Activated naive CD8-positive, alpha-beta T cell treated with anti-CD3 and anti-CD28 coated beads for 36 hours (primary cell): ENCODE measurements at places on chromosomes 12 and 14.

DNA sequence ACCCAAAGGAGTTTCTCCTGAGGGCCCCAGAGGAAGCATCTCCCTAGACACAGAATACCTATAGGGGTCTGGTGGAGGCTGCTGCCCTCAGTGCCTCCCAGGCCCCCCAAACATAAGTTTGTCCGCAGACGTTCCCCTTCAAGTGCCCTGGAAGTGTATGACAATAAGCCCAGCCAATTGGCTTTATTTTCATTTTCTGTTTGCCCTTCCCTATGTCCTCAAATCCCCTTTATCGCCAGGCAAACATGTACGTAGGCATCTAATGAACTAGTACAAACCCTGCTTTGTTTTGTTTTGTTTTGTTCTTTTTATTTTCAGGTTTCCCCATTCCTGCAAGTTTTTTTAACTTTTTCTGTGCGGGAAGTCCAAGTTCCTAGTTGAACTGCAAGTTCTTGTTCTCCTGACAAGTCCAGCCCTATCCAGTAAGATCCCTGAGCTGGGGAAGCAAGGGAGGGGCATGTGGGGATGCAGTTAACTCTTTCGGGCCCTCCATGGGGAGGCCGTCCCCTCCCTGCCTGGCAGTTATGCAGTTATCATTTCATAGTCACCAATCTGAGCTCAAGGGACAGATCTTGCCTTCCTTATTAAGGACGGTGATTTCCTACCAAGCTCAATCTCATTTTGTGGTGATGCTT, 141.9 kb downstream of the KCNA5 start:
- no peak for DNase-seq

DNA sequence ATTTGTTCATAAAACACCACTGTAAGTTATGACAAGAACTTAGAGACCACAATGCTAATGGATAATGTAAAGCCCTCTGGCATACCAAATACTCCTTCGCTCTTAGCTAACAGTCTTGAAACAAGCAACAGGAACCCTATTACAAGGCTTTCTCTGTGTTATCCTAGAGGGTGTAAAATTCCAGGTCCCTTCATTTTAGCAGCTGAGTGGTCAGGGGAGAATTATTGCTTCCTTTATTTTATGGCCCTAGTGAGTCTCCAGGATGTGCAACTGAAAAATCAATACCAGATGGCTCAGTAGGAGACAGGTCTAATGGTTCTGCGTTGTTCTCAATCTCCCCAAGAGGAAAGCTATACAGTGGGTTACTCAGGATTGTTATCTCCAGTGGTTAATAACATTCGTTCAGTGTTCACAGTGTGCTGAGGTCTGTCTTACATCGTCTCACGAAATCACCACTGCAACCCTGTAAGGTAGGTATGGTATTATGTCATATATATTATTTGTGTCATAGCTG, 172.7 kb upstream of the CNOT2 start:
- DNase-seq: no peak

GRCh38 chr12:52513736-52514135, 6.5 kb downstream of the KRT5 start:
- no peak for DNase-seq

GRCh38 chr14:70168406-70168805, 20.3 kb downstream of the SLC8A3 start:
- DNase-seq: no peak

GRCh38 chr12:58099476-58099875, 158.1 kb downstream of the ATP23 start:
- no peak for DNase-seq

- DNase-seq: no peak
Measured at GRCh38 chr12:71749666-71750065, 5.0 kb upstream of the RAB21 start.

DNA sequence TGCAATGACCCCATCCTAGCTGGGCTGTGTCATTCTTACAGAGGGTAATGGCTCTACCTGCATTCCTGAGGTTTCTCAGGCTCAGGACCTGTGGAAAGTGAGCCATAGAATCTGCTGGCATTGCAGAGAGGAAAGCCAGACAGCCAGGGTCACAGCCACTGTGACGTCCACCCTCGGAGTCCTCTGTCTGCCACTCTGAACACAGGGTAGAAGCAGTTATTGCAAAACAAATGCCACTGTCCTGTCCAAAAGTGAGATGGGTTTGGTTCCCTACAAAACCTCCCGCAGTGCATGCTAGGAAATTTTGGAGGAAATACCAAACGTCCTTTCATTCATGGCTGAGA, 37.8 kb downstream of the TNFAIP2 start:
- DNase-seq: no peak

GRCh38 chr14:78345131-78345744, 175.1 kb downstream of the NRXN3 start:
- no peak for DNase-seq

DNA sequence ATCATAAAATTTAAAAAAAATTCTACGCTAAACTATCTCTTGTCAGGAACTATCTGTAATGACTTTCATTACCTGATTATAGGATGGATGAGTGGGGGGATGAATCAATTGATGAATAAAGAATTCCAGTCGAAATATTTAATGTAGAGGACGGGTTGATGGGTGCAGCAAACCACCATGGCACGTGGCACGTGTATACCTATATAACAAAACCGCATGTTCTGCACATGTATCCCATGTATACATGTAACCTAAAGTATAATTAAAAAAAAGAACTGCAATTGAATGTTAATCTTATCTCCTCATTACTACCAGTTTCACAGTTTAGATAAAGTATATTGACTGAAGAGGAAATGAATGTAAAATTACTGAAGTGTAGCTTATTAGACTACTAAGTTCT, 23.4 kb downstream of the LRRIQ1 start:
- no peak for DNase-seq

DNA sequence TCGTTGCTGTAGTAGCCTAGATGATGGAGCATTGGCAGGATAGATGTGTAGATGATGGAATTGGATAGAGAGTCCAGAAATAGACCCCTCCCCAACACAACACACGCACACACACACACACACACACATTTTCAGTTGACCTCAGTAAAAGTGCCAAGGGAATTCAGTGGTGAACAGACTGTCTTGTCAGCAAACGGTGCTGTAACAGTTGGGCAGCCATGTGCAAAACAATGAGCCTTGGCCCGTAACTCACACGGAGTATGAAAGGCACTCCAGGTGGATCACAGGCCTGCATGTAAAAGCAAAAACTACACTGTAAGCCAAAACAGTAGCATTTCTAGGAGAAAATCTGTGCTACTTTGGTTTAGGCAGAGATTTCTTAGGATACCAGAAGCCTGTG, 87.8 kb downstream of the DDX51 start:
- no peak for DNase-seq

- no peak for DNase-seq
Measured at GRCh38 chr12:61530456-61530855, 729.7 kb upstream of the USP15 start.

DNA sequence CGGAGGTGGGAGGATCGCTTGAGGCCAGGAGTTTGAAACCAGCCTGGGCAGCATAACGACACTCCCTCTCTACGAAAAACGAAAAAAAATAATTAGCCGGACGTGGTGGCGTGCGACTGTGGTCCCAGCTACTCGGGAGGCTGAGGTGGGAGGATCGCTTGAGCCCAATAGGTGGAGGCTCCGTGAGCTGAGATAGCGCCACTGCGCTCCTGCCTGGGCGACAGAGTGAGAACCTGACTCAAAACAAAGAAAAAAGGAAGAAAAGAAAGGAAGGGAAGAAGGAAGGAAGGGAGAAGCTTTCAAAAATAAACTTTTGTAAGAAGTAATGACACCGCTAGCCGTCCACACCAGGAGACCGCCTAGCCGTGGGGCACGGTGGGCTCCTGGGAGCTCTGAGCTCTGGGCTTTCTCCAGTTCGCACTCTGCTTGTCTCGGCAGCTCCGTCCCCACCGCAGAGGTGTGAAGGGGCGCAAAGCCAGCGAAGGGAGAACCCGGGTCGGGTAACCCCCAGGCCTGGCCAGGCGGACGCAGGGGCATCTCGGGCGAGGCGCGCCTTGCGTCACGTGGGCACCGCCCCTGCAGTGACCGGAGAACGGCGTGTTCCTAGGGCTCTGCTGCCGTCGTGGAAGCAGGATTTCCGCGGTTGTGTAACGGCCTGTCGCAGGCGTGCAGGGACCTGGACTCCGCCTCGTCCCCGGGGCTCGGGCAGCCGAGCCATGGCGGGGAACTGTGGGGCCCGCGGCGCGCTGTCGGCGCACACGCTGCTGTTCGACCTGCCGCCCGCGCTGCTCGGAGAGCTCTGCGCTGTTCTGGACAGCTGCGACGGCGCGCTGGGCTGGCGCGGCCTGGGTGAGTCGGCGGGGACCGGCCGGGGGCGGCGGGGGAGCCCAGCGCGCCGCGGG, at the start of gene IRAK3:
TSS of gene IRAK3 (plus strand) at position 631 of the 902 bp plus-strand sequence. CDS start at position 717, 86 bp downstream.
- peak; percentile 36 for DNase-seq

GRCh38 chr14:103280278-103280928, 53.6 kb upstream of the EIF5 start:
- DNase-seq: no peak

DNA sequence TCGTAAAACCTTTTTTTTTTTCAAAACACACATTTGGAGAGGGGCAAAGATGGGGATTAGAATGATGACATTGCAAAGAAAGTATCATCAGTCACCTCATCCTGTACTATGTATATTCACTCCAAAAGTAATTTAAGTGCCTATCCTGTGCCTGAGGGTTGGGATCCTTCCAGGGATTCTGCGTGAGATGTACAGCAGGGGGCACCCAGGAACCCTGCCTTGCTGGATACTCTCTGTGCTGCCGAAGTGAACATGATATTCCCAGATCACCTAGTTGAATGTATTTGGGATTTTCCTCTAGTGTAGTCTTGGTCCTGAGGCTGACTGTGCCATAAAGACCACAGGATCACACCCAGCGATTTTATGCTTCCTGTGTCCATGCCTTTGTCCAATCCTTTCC, 372.7 kb downstream of the IPO8 start:
- DNase-seq: no peak

DNA sequence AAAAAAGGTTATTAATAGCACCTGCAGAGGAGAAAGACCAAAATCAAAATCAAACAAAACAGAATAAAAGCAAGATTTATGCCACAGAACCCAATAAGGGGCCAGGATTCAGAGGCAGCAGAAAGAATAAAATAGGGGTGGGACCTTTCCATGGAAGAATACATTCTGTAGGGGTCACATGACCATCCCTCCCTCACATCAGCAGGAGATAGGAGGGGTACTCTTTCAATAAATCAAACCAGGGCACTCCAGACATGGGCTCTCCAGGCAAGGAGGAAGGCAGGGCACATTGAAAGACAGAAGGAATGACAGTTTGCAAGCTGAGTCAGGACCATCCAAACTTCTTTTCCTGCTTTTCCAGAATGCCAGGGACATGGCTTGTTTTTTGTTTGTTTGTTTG, 39.8 kb downstream of the OTX2 start:
- no peak for DNase-seq

GRCh38 chr12:49529414-49529813, 9.4 kb upstream of the KCNH3 start:
- no peak for DNase-seq

GRCh38 chr12:100329800-100330199, 27.1 kb upstream of the SLC17A8 start:
- no peak for DNase-seq

DNA sequence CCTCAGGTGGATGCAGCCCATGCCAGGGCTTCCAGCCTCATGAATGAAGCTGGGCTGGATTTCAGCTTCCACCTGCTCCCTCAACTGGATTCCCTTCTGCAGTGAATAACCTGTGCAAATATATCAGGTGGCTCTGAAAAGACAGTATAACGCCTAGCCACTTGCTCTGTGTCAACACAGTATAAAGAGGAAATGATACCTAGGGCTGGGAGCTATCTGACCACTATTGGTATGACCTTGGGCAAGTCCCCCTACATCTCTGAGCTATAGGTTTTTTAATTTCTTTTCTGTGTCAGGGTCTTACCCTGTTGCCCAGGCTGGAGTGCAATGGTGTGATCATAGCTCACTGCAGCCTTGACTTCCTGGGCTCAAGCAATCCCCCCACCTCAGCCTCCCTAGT, 19.8 kb downstream of the ISM2 start:
- DNase-seq: no peak

DNA sequence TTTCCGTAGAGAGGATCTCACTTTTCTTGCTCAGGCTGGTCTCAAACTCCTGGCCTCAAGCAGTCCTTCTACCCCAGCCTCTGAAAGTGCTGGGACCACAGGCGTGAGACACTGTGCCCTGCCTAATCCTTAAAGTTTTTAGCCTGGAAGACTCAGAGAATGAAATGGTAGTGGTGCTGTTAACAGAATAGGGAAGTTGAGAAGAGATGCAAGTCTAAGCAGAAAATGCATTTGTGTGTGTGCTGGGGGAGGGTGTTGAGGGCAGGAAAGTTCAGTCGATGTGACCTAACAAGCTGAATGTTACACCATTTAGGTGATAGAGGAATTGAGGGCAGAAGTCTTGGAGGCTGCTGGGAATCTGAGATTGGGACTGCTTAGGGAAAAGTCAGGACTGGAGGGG, 6.9 kb upstream of the TUBA1A start:
- DNase-seq: no peak

DNA sequence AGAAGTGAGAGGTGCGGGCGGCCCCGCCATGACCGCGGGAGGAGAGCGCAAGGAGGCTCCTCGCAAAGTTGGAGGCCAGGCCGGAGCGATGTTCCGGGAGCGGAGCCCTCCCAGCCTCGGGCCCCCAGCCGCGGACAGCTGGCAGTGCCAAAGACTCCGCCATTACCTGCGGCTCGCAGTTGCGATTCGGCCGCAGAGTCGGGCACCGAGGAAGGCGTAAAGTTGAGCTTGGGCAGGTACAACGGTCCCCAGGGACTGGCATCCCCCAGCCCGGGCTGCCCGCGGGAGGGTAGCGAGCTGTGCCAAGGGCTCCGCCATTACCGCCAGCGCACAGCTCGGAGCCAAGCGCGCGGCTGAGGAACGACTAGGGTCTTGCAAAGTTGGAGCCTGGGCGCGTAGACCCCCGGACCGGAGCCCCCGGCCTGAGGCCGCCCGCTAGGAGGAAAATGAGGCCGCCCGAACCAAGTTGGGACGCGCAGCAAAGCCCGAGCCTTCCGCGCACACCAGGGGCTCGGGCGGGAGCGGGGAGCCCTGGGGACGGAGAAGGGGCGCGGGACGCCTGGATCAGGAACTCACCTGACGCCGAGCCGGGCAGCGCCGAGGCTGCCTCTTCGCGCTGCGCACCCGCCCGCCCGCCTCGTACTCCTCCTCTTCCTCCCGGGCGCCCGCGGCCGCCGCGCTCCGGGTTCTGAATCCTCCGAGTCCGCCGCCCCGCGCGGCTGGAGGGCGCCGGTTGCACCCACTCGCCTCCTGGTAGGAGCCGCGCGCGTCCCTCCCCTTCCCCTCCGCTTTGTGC, 677 bp downstream of the NOS1 start:
- DNase-seq: no peak

GRCh38 chr14:36091096-36091495, 85.4 kb downstream of the PTCSC3 start:
- DNase-seq: no peak

DNA sequence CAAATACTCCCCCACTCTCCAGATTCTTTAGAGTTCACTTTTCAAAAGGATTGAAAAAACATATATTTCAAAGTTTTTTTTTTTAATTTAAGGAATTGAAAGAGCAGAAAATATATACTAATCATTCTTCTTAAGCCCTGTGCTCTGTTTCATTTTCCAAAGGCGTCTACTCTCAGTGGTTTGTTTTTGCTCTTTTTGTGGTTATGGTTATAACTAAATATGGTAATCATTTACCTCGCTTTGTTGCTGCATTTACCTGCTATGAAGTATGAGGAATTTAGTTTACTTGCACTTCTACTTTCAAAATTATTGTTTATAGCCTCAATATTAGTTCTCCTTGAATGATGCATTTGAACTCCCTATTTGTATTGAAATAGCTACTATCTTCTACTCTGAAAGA, 55.9 kb upstream of the LRRK2 start:
- no peak for DNase-seq

GRCh38 chr12:63305901-63306875, 155.2 kb upstream of the AVPR1A start:
- no peak for DNase-seq
